ENCODE measurements at places on chromosomes 11 and 22.

GRCh38 chr11:64263021-64263946 lies 12.0 kb downstream of the PLCB3 start:
- DNase-seq: no peak

GRCh38 chr22:24685531-24686190 lies 82.7 kb downstream of the GGT1 start:
- DNase-seq: no peak

DNA sequence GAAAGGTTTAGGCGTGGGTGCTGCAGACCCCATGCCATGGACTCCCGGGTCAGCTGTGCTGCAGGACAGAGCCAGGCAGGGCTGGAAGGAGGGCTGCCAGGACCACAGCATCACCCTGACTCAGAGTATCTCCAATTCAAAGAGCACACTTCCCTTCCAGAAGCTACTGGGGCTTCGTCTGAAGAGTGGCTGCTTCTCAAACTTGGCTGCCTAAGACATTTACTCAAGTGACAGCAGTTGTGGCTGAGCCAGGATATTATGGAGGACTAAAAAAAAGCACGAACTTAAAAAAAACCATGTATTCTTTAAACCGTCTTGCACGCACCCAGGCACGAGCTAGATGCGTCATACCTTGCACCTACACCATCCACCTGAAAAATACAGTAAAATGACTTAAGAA lies 13.0 kb upstream of the BID start:
- no peak for DNase-seq

- no peak for DNase-seq
Measured at GRCh38 chr11:88164320-88164719, 10.9 kb downstream of the RAB38 start.

DNA sequence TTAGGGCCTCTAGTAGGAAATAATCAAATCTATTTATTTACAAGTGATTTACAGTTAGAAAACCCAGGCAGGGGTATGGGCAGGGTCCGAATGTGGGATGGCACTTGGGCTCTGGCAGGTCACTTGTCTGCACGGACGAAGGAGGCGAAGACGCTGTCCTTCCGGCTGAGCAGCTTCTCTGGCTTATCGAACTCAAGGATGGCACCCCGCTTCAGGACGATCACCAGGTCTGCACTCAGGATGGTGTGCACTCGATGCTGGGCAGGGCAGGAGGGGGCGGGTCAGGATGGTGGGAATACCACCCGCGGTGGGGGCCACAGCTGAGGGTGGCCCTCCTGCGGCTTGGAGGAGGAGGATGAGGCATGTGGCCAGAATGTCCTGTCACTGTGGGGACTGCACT lies 4.4 kb upstream of the KCNJ11 start:
- DNase-seq: no peak
